ENCODE measurements at places on chromosomes 2 and 18.

- no peaks in the 10 kb centered on the region for H3K4me1 ChIP-seq
- H3K36me3 ChIP-seq = no peaks in the 10 kb centered on the region
- DNase-seq = no peak
- no peak overlapping the region for H3K4me3 ChIP-seq
- no peak overlapping the region for H3K27ac ChIP-seq
- H3K27me3 ChIP-seq = no peaks in the 10 kb centered on the region
Measured at GRCh38 chr2:65662654-65663432, 230.4 kb upstream of the SPRED2 start.

GRCh38 chr2:3608373-3609278, 13.7 kb downstream of the COLEC11 start:
- no peaks in the 10 kb centered on the region for H3K36me3 ChIP-seq
- no peak for DNase-seq
- H3K4me3 ChIP-seq = no peak overlapping the region
- H3K4me1 ChIP-seq = no peaks in the 10 kb centered on the region

DNA sequence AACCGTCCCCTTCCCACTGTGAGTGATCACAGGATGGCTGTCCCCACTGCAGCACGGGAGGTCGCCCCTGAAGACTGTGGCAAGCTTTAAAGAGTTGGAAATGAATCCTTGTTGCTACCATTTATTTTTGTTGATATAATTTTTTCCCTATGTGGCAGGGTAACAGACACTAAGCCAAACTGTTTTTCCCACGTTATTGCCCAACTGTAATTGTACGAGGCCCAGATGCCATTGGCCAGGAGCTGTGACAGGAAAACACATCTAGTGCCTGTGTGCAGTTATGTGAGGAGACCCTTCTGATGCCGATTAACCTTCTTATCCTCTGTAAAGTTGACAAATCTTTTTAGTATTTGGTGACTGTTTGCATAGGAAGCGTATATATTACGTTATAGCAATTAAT, 44.2 kb downstream of the MRPS9 start:
- H3K4me3 ChIP-seq = no peak overlapping the region
- no peaks in the 10 kb centered on the region for H3K4me1 ChIP-seq
- no peaks in the 10 kb centered on the region for H3K36me3 ChIP-seq
- no peak overlapping the region for H3K27ac ChIP-seq
- H3K27me3 ChIP-seq = no peaks in the 10 kb centered on the region

- H3K4me1 ChIP-seq = no peaks in the 10 kb centered on the region
- H3K27ac ChIP-seq = peak overlapping the region; percentile 69
- DNase-seq = no peak
- no peaks in the 10 kb centered on the region for H3K36me3 ChIP-seq
- peaks cover 5% of the 10 kb centered on the region for H3K27me3 ChIP-seq
- no peak overlapping the region for H3K4me3 ChIP-seq
Measured at GRCh38 chr2:8456151-8457091, 225.4 kb upstream of the ID2 start.

DNA sequence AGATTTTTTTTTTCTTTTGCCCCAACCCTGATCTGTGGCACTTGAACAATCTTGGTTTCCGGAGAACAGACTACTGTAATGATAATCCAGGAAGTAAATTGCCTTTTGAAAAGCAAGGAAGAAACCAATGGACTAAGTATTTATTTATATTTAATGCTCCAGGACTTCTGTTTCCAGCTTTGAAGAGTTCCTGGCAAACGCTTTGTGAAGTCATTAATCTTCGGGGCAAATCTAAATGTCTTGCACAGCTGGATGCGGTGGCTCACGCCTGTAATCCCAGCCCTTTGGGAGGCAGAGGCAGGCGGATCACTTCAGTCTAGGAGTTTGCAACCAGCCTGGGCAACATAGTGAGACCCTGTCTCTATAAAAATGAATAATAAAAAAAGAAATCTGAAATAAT, 135.1 kb upstream of the GATA6 start:
- DNase-seq = no peak
- H3K27ac ChIP-seq = no peak overlapping the region
- no peak overlapping the region for H3K4me3 ChIP-seq

All from right atrium auricular region (tissue), 2 donors.